ENCODE measurements at places on chromosomes 12 and 14. TPM values are rescaled to one million over a fixed set of nuclear protein-coding genes. Genes with fewer than 3 reads are reported as not detected.
A peak's percentile ranks its signal among the peaks of the same experiment; 100 is the strongest.

The P3H3 gene
- 31.7 TPM for total RNA-seq

The GSG1 gene
- total RNA-seq: not detected

The ERG28 gene
- total RNA-seq: 11.9 TPM

The OTX2 gene
- not detected for total RNA-seq

The CLEC9A gene
- not detected for total RNA-seq

The HPD gene
- total RNA-seq: 0.47 TPM

The GUCY2C gene
- 0.17 TPM for total RNA-seq

GRCh38 chr12:14326699-14327098, 38.8 kb upstream of the ATF7IP start:
- no peak for DNase-seq

DNA sequence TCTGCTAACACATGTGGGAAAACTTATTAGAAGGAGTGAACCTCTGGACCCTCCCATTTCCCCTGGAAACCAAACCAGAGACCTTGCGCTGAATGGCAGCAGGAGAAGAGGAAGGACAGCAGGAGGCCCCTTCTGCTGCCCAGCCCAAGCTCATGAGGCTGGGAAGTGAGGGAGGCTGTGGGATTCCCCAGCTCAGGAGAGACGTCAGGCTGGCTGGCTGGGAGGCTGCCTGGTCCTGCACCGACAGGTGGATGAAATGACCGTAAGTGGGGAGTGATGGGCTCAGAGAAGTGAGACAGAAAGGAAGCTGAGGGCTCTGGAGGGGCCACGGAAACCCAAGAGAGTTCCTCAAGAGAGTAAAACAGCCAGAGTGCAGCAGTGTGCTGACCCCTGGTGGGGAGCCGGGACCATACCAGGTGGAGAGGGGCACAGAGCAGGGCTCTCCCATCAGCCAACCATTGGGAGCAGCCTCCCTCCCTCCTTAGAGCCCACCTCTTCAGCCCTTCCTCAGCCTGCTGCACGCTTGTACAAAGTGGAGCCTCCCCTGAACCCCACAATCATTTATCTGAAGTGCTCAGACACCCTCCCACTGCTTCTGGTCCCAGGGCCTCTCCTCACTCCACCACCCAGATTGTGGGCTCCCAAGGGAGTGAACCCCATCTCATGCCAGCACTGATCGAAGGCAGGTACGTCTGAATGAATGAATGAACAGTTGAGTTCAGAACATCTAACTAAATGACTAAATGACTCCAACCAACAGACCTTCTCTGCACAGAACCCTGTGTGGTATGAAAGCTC, 14.0 kb downstream of the TAMALIN start:
- peak; percentile 54 for DNase-seq

- no peak for DNase-seq
Observed at GRCh38 chr12:64745259-64745807, 13.9 kb downstream of the GNS start.

DNA sequence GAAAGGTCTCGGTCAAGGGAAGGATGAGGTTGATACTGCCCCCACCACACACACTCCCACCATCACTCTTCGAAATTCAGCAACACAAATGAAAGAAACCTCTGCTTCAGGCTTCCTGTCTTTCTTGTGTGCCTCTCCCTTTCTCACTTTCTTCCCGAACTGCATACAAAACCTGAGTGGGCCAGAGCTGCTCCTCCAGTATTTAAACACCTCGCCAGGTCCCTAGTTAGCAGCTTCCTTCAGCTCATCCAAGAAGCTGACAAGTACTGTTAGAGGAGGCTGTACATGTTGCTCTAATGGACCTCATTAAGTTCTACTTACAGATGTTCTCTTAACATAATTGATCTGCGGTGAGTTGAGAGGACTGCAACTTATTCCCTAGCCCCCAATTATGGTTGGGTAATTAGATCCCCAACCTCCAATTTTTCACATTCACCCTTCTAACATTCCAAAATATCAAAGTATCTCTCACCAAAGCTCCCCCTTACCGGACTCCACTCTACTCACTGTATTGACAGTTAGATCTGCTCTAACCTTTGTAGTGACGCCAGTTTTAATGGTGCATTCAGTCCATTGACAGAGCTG, 4.1 kb upstream of the LMO3 start:
- DNase-seq: no peak

GRCh38 chr12:114695305-114695592, 11.3 kb upstream of the TBX3 start:
- DNase-seq: no peak

DNA sequence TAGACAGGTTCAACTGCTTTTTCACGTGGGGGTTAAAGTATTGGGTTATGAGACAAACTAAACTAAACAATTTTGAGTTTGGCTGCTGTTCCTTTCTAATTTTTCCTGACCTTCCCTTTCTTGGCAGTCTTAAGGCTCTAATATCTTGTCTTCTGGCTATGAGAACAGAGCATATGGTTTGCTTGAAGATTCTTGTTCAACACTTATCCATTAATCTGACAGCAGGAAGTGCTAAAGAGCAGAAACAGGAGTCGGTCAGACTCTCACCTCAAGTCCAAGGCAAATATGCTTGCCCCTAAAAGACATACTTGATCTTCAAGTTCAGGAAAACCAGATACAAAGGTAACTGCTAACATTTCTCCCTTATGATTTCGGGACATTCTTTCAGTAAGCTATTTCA, 52.6 kb upstream of the KCNJ8 start:
- DNase-seq: no peak

DNA sequence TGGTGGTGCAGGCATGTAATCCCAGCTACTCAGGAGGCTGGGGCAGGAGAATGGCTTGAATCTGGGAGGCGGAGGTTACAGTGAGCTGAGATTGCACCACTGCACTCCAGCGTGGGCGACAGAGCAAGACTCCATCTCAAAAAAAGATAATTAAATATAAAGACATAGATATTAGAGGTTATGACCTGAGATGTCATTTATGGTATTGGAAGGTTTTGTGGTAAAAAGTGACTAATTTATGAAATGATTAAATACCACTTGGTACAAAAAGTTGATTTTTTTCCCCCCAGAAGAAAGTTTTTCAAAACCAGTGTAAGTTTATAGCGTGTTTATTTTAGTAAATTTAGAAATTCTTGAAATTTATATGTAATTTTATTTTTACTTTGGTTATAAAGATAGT, 4.3 kb downstream of the AEBP2 start:
- no peak for DNase-seq

DNA sequence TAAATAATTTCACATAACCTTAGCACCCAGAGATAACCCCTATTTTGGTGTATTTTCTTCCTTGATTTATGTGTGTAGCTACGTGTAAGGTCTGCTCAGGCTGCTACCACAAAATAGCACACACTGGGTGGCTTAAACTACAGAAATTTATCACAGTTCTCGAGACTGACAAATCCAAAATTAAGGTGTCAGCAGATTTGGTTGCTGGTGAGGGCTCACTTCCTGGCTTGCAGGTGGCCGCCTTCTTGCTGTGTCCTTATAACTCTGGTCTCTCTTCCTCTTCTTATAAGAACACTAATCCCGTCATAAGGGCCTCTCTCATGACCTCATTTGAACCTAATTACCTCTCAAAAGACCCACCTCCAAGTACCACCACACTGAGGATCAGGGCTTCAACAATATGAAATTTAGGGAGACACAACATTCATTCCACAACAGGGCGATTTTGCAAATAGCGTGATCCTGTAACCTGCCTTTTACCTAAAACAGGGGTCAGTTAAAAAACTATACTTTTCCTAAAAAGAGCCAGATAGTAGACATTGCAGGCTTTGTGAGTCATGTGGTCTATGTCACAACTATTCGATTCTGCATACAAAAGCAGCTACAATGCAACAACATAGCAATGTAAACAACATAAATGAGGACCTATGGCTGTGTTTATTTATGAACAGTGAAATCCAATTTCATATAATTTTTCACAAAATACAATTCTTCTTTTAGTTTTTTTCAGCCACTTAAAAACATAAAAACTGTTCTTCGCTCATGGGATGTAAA, 371.7 kb downstream of the DPF3 start:
- no peak for DNase-seq

- no peak for DNase-seq
Observed at GRCh38 chr14:68343534-68344118, 449.2 kb downstream of the ZFP36L1 start.

- DNase-seq: no peak
Observed at GRCh38 chr14:32524609-32525375, 195.7 kb downstream of the AKAP6 start.

GRCh38 chr12:114916124-114916523, 232.1 kb upstream of the TBX3 start:
- DNase-seq: peak; percentile 77

GRCh38 chr12:128844031-128844635, 9.1 kb upstream of the GLT1D1 start:
- DNase-seq: peak; percentile 62

DNA sequence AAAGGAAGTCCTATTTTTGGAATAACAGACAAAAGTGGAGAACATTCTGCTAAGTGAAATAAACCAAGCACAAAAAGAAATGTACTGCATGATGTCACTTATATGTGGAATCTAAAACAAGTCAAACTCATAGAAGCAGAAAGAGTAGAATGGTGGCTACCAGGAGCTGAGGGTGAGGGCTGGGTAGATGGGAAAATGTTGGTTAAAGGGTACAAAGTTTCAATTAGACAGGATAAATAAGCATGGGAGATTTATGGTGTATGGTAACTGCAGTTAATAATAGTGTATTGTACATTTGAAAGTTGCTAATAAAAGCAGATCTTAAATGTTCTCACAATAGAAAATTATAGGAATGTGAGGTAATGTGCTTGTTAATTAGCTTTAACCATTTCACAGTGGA, 12.8 kb downstream of the LUM start:
- no peak for DNase-seq

DNA sequence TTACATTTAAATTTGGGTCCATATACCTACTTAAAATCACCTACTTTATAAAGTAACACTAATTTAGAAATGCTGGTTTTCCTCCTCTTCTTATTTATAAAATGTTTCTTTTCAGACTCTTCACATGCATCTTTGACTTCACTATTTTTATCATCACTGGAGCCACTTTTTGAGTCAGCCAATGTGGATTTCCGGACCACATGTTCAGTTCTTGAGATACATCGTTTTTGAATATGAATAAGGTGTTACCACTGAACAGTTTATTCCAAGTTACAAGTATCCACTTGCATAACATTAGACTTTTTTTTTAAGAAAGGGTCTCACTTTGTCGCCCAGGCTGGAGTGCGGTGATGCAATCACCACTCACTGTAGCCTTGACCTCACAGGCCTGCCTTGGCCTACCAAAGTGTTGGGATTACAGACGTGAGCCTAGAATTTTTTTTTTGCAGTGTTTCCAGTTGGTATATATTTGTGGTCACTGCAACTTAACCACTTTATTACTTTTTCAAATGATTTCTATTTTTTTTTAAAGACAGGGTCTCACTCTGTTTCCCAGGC, 5.7 kb downstream of the FNTB start:
- DNase-seq: no peak

Measured in HT1080 (cell line).